NCI-H2107 (cell line): ENCODE measurements at places on chromosomes 16 and 17.

GRCh38 chr17:17537311-17538099 lies 41.3 kb upstream of the RASD1 start:
- DNase-seq: no peak

GRCh38 chr17:77617516-77617915 lies 341.0 kb upstream of the TNRC6C start:
- no peak for DNase-seq

DNA sequence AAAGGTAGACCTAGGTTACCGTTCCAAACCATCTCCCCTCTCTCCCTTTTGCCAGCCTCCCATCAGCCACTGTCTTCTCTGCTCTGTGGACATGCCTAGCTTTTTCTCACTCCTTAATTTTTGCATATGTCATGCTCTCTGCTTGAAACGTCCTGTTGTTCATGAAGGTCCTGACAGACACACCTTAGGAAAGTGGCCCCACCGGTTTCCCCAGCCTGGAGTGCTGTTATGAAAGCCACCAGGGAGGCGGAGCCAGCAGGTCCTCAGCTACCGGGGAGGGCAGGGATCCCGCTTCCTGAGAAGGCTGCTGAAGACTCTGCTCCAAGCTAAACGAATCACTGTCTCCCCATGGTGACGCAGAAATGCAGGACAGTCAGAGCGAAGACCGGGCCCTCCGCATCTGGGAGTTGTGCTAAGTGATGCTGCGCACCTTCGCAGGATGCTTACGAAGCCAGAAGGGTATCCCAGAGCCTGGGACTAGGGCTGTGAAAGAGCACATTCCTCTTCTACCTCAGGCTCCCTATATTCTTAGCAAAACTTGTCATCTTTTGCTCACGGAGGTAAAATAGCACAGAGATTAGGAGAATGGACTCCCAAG lies 2.3 kb upstream of the SLC16A11 start:
- DNase-seq: no peak

DNA sequence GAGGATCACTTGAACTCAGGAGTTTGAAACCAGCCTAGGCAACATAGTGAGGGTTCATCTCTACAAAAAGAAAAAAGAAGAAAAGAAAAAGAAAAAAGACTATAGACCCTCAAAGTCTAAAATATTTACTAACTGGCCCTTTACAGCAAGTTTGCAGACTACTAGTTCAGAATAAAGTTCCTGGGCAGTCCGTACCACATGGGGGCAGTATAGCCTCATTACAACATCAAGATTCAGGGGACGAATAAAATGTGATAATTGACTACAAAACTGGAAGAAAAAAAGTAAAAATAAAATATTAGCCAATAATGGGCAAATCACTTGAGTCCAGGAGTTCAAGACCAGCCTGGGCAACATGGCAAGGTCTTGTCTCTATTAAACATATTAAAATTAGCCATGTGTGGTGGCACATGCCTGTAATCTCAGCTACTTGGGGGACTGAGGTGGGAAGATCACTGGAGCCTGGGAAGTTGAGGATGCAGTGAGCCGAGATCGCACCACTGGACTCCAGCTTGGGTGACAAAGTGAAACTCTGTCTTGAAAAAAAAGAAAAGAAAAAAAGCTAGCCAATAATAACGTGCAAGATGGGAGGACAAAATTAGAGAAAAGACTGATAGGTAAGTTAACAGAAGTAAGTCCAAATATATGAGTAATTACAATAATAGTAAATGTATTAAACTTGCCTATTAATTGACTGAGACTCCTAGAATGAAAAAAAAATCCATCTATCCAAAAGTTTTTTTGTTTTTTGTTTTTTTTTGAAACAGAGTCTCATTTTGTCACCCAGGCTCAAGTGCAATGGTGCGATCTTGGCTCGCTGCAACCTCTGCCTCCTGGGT lies 129.4 kb upstream of the SEC14L1 start:
- peak; percentile 9 for DNase-seq

DNA sequence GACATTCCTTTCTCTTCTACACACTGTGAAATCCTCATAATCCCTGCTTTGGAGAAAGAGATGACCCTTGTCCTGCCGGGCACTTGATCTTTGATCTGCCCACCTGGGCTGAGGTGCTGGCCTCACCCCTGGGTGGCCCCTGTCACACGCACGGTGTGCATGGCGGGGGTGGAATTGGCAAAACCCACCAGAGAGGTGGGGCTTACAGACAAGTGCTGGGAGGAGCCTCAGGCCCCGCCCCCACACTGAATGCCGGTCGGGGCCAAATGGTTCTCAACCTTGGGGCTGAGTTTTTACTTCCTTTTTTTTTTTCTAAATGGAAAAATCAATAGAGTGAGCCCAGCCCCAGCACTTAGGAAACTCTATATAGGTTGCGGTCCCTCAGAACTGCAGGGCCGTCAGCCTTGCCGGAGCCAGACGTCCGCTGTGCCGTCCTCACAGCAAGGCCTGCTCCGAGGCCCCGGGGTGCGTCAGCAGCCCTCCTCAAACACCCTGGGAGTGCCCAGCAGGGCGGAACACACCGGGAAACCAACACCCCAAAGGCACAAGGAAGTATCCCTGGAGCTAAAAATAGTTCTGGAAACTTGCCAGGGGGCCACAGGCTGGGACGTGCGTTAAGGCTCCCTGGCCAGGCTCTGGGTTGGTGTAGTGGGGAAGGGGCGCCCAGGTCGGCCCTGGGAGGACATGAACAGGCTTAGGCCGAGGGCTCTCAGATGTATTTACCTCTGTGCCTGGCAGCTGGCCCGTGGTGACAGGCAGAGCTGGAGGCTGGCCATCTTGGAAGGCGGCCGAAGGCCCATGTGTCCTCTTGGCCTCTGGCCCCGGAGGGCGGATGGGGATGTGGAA lies 11.0 kb downstream of the GPRC5C start:
- DNase-seq: peak; percentile 75

DNA sequence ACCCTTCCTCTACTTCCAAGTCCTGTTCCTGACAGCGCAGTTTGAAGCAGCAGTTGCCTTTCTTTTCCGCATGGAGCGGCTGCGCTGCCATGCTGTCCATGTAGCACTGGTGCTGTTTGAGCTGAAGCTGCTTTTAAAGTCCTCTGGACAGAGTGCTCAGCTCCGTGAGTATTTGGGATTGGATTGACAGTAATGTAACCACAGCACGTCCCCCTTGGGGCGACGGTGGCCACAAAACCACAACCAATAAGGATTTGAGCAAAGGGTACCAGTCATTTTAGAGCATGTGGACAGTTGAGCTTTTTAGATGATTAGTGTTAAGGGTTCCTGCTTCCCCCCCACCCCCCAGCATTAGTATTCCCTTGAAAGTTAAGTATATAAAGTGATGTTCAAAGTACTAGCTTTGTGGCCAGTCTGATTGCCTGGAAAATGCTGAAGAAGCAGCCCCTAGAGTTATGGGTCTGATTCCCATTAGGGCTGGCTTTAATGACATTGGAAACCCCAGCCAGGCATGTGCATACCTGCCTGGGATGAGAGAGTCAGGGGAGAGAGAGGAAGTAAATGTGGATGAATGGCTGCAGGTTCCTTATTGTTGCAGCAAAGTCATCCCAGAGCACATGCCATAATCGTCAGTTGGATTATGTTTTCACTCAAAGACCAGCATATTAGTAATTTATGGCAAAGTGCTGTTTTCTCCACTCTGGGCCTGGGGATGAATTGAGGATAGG lies 31.6 kb upstream of the SLC12A3 start:
- no peak for DNase-seq

- DNase-seq: no peak
Observed at GRCh38 chr17:17699491-17699890, 18.2 kb downstream of the RAI1 start.
